LNCaP clone FGC (cell line): ENCODE measurements at places on chromosomes 12 and 14.

- no peak for DNase-seq
Observed at GRCh38 chr12:113214895-113215400, 6.3 kb upstream of the TPCN1 start.

DNA sequence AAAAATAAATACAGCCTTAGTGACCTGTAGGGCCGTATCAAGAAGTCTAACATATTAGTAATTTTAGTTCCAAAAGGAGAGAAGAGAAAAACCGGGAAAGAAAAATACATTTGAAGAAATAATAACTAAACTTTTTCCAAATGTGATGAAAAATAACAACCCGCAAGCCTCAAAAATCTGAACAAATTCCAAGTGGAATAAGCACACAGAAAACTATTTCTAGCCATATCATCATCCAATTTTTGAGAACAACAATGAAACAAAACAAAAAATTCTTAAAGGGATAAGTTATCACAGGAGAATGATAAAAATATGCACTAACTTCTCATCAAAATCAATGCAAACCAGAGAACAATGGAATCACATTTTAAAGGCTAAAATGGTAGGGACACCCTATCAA lies 198.1 kb upstream of the PLXNC1 start:
- no peak for DNase-seq

GRCh38 chr14:99177886-99178835 lies 93.8 kb downstream of the BCL11B start:
- DNase-seq: no peak

DNA sequence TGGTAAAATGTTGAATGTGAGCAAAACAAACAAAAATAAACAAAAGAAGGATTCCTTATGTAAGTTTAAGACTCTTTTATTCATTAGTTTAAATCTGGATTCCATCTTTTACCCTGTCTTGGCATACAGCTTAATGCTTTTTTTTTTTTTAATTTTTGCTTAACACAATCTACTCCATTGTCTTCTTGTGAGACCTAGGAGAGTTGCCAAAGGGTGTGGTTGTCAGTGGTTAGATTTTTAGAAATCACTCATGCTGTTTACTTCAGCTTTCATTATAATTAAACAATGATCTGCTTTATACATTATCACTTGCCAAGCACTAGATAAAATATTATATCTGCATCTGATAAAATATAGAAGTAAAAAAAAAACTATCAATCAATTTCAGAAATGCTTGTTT lies 77.7 kb upstream of the KITLG start:
- DNase-seq: no peak

DNA sequence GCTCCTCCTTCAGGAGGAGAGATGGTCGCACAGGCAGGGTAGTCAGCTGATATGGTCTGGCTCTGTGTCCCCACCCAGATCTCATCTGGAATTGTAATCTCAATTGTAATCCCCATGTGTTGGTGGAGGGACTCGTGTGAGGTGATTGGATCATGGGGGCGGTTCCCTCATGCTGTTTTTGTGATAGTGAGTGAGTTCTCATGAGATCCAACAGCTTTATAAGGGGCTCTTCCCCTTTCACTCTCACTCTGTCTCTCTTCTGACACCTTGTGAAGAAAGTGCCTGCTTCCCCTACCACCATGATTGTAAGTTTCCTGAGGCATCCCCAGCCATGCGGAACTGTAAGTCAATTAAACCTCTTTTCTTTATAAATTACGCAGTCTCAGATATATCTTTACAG lies 218.9 kb upstream of the TMTC1 start:
- DNase-seq: no peak

GRCh38 chr12:65961190-65962035 lies 137.1 kb downstream of the HMGA2 start:
- DNase-seq: no peak

- DNase-seq: no peak
Observed at GRCh38 chr12:18981732-18982131, 147.8 kb upstream of the PLEKHA5 start.

GRCh38 chr14:92411941-92412340 lies 89.0 kb downstream of the SLC24A4 start:
- no peak for DNase-seq
